Sciatic nerve (tissue), 2 donors: ENCODE measurements at places on chromosomes 7 and 10. TPM values are rescaled to one million over a fixed set of nuclear protein-coding genes. Genes with fewer than 3 reads are reported as not detected.

DNA sequence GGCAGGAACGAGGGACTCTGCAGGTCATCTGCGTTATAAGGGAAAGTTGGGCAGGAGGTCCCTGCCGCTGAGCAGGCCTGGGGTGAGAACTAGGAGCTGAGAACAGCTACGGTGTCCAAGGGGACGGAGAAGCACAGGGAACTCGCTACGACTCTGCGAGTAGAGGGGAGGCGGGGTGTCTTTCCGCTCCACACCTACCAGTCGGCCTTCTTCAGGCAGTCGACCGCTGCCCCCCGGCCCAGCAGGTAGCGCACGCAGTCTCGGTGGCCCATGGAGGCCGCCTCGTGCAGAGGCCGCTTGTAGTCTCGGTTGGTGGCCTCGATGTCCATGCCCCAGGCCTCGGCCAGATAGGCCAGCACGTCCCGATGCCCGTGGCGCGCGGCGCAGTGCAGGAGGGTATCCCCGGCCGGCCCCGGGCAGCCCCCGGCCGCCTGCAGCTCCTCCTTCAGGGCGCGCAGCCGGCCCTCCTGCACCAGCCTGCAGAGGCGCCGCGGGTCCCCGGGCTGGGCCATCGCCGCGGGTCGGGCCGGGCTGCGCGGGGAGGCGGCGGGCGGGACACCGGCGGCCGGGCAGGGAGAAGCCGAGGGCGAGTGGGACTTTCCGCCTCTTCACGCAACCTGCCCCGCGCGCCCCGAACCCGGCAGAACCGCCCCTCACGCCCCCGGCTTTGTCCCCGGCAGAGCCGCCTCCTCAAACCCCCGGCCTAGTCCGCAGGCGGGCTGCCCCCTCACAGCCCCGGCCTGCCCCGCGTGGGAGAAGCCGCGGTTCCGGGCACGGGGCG is 660 bp downstream of the ANKRD16 start:
- no peak for DNase-seq

DNA sequence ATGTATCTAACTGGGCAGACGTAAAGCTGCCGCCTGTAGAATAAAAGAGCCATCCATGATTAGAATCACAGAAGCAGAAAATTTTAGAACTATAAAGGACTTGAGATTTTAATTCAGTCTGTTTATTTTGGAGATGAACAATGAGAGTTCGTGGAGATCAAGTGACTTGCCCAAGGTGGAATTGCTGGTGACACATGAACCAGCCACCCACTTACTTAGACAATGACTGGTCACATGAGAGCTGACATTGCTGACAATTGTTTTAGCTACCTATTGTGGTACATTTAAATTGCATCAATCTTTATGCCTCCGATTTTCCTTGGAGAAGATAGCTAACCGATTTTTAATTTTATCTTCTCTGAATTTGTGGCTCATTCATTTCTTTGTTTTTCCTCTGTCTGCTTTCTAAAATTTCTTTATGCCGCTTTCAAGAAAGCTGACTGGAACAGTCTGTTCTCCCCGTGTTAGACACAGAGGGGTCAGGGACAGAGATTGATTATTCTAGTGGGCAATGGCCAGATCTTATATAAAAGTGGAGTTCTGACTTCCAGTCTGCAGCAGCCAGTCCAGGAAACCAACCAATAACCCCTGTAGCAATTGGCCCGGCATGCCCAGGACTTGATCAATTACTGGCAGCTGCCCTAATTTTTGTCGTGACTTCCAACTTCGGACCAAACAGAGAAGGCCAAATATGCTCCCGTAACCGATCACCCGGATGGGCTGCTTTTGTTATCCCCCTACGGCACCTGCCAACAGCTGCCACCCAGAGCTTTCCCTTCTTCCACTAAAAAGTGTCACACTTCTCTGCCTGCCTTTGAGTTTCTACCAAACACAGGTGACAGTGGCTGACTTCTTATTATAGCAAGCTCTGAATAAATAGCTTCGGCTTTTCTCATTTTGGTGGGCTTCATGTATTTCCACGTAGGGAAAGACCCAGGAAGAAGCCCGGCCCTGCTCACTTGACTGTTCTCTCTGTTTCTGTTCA is 241.6 kb downstream of the CAMK1D start:
- no peak for DNase-seq

DNA sequence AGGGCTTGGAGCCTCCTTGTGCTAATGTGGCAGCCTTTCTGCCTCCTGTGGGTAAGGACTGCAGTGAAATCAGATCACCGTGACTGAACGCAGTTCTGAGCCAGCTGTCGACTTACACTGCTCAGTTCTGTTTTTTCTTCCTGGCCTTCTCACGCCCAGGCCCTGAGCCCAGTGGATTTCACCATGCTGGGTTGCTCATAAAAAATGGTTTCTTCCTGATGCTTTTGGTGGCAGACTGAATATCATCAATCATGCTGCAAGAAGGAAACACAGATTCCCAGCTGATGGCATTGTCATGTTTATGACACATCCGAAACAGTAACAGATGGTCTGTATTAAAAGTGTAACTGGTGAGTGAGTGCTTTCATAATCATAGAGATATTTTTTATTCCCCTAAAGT is 389.6 kb downstream of the GALNT17 start:
- no peak for DNase-seq

- DNase-seq: peak; percentile 92
Measured at GRCh38 chr10:116787893-116788665, 45.7 kb upstream of the HSPA12A start.

TET1 gene
- 10.4 TPM for total RNA-seq

GJD4 gene
- total RNA-seq: not detected

- DNase-seq: no peak
Measured at GRCh38 chr10:61749291-61749690, 86.6 kb downstream of the CABCOCO1 start.

DNA sequence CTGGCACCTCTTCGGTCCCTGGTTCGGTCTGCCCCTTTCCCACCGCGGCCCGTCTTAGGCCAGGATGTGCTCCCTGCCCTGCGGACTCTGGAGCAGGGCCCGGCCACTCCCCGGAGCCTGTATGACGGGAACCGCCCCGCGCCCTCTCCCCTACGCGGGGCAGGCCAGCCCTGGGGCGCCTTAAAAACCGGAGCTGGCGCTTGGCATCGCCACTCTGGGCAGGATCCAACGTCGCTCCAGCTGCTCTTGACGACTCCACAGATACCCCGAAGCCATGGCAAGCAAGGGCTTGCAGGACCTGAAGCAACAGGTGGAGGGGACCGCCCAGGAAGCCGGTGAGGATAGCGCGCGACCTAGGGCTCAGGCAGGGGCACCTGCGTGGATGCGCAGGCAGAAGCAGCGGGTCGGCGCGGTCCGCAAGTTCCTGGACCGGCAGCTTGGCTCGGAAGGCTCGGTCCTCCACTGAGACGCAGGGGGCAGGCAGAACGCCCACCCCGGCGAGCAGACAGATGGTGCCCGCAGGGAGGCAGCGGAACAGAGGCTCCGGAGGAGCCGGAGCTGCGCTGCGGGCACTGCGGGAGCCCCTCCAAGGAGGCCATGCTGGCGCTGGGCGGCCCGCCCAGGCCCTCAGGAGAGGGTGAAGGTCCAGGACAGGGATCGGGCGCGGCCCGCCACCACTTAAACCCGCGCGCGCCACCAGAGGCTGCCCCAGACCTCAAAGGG is at the start of gene ADIRF:
Gene ADIRF (plus strand): TSS at position 212 of the 723 bp plus-strand sequence. CDS start 63 bp downstream, at position 275.
- peak; percentile 84 for DNase-seq

DNA sequence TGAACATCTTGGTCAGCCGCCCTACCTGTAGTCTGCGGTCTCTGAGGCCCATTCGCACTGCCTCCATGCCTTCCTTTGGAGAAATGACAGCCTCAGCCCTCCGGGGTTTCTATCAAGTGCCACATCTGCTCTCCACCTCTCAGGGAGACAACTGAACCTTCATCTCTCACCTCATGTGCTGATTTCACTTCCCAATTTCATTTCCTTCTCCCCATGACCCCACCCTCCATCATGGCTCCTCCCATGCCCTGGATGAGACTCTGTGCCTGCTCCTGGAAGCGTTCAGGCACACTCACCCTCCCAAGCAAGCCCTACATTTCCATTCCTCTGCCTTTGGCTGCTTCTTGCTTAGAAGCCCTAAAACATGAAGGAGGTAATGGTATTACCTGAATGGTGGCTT is 7.8 kb upstream of the SCD start:
- DNase-seq: no peak

DNA sequence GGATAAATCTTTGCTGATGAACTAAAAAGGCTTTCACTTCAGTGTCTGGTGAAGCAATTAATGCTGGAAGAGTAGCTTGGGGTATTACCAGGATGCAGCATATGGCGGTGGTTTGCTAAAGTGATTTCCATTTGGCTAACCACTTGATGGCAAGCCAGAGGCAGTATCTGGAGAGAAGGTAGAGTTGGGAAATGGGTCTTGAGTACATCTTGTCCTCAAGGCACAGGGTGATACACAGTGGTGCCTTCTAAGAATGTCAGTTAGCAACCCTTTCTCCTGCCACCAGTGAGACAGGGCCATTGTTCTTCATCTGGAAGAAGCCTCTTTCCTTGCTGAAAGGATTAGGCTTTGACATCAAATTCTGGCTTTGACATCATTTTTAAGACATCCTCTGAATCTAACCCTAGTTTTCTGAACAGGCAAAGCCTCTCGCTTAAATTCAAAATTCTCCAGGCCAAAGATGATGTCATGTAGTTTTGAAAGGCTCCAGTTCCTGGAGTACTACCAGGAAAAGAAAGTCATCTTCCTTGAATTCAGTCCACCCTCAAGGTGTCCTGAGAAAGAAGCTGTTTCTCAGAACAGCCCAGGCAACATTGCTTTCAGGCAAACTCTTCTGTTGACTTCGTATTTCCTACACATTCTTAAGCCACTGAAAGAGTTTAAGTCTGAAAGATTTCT is 162.4 kb downstream of the ARID5B start:
- DNase-seq: no peak

- DNase-seq: no peak
Measured at GRCh38 chr10:1178506-1178905, 122.3 kb downstream of the WDR37 start.

SORBS1 gene
- total RNA-seq: 593 TPM

DNA sequence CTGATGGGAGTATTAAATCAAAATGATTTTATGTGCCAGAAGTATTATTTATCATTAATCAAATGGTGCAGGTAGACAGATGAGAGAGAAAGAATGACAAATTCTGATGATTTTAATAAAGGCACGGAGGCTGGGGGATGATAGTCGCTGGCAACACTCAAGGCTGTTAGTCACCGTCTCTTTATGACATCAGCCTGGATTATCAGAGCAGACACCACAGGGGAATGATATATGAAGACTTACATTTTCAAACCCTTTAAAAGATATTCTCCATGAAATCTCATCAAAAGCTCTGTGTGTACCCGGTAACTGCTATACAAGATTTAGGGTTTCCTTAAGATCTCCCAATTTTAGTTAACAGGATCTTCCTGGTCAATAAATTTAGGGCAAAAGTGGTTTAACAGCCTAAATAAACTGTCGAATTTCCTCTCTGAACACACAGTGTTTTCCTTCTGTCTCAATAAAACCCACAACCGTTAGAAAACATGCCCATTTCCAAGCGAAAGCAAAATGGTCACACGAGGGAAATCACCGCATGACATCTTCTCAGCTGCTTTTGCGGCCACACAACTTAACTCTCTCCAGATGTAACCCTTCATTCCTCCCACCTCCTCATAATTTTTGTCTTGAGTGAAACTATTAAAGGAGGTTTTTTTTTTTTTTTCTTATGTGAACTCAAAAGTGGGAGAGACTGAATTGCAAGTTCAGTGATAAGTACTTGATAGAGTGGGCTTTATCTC is 133.2 kb upstream of the FAM171A1 start:
- no peak for DNase-seq

DNA sequence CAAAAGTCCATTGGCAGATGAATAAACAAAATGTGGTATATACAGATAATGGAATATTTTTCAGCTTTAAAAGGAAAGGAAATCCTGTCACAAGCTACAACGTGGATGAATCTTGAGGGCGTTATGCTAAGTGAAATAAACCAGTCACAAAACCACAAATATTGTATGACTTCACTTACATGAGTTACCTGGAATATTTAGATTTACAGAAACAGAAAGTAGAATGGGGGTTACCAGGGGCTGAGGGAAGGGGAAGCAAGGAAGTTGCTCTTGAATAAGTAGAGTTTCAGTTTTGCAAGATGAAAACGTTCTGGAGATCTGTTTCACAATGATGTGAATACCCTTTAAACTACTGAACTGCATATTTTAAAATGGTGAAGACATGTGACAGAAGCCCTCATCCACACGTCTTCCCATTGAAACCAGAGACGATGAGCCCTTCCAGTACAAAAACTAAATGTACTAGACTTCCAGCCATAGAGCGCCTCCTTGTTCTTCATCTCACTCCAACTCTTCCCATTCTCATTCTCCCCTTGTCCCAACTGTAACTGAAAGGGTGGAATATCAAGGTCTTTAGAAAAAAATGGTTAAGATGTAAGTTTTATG is 62.4 kb downstream of the MICU1 start:
- DNase-seq: no peak

DNA sequence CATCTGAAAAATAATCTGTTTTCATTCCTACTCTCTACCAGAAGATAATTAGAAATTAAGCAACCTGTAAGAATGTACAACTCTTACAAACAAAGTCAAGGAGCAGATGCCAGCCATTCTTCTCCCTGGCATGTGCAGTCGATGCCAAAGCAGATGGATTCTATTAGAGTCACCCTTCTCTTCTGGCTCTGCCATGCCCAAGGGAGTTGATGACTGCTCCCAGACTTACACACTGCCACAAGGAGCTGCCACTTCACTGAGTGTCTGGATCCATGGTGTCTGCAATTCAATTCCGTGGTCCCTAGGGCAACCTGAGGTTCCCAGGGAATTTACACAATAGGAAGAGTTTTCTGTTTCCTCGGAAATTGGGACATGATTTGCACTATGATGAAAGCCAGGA is 89.1 kb upstream of the IFRD1 start:
- DNase-seq: no peak

BET1 gene
- 26.4 TPM for total RNA-seq

DNA sequence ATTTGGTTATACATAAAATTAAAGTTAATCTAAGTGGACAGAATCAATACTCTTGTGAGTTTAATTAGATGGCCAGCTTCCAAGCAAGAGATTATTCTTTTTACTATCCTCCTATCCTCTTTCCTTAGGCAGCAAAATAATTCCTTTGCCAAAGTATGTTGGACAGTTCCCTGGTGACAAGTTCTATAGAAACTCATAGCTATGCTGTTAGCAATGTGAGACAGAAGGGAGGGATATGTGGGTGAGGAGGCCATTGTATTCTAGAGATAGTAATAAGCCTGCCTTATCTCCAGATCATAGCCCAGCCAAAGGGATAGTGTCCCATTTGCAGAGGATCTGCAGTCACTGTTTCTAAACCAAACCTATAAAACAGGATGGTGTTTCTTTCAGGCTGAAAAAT is 181.6 kb upstream of the HDAC9 start:
- no peak for DNase-seq

DNA sequence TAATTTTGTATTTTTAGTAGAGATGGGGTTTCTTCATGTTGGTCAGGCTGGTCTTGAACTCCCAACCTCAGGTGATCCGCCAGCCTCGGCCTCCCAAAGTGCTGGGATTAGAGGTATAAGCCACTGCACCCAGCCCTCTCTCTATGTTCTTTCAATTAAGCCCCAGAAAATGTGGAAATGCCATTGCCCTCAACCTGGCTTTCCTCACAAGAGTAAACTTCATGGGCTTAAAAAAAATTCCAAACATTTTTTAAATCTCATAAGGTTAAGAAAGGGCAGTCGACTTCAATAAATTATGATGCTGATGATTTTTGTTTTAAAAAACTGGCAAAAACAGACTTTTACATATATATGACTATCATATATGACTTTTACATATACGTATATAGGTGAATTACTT is 107.6 kb downstream of the TES start:
- DNase-seq: no peak
